Activated CD4-positive, alpha-beta T cell treated with anti-CD3 and anti-CD28 coated beads for 1 hour (primary cell): ENCODE measurements at places on chromosomes 1 and 21.
A peak's percentile ranks its signal among the peaks of the same experiment; 100 is the strongest.

DNA sequence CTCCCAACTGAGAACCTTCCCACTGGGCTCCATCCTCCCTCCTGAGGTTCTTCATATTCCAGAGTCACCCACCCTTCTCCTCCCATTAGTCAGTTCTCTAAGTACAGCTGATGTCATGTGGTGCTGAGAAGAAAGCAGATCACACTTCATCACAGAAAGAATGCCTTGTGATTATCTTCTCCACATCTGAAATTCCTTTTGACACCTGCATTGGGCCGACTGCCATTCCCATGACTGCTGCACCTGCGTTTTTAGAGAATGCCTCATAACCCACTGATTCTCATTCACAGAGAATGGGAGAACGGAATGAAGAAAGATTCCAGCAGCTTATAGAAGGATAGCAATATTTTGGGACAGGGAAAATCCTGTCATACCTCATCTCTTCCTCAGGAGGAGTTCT, 14.3 kb downstream of the LEPR start:
- no peak for DNase-seq

GRCh38 chr1:161173711-161174110, 3.6 kb downstream of the B4GALT3 start:
- DNase-seq: no peak

DNA sequence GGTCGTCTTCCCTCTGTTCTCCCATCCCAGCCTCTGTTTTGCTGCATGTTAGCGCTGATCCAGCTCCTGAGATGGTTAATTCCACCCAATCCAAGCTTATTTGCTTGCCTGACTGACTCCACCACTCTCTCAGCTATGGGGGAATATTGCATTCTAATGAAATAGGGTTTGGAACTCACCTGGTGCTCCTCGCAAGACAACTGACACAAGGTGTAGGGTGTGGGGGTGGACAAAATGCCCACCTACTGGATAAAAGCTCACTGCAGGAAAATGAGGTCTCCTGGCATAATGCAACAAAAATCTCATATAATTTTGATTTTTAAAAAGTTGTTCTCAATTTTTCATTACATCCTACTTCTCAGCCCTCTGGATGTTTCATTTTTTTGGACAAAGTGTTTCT, 259.0 kb downstream of the ZNF648 start:
- DNase-seq: no peak

- DNase-seq: no peak
These were observed 102.7 kb downstream of the LYST start for GRCh38 chr1:235763962-235764361.

- no peak for DNase-seq
These were observed 1.1 kb upstream of the ZNF496 start for GRCh38 chr1:247332623-247333361.

DNA sequence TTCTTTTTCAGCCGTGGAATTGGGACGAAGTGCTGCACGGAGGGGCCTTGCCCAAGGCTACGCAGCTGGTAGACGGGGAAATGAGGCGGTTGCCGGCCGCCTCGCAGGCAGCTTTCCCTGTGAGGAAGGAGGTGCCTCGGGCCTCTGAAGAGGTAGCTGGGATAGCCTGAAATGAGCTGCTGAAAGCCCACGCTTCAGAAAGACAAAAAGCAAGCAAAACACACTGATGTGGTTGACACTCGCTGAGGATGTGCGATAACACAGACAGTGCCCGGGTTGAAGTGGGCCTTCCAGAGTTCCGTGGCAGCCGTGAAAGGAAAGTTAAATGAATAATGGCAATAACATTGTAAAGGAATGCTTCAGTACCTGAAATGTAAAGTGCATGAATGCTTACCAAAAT, 47.2 kb downstream of the S1PR1 start:
- DNase-seq: peak; percentile 23

DNA sequence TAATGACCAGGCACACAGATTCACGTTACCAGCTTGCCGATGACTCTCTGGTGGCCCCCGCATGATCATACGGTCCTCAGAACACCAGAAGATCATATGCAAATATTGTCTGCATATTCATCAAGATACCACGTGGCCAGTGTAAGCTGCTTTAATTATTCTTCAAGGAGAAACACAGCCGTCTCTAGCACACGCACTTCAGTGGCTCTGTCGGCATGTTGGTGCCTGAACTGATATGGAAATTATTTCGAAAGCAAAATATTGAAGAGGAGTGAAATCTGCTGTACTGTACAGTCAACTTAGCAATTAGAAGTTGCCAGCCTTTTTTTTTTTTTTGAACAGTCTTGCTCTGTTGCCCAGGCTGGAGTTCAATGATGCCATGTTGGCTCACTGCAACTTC, 5.9 kb upstream of the KIF26B start:
- no peak for DNase-seq
